Effector memory CD4-positive, alpha-beta T cell (primary cell): ENCODE measurements at places on chromosomes 5 and 9.

DNA sequence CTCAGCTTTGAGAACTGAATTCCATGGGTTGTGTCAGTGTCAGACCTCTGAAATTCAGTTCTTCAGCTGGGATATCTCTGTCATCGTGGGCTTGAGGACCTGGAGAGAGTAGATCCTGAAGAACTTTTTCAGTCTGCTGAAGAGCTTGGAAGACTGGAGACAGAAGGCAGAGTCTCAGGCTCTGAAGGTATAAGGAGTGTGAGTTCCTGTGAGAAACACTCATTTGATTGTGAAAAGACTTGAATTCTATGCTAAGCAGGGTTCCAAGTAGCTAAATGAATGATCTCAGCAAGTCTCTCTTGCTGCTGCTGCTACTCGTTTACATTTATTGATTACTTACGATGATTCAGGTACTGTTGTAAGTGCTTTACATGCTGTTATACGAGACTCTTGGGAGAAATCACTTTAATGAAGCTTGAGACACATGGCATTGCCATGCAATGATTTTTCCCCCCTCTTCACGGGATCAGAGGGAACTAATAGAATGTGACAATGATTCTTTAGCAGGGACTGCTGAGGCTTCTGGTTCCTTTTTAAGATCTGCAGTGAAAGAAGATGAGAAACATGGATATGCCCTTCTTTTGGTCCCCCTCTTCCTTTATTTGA is 63.8 kb downstream of the PTTG1 start:
- H3K27me3 ChIP-seq: no peaks in the 10 kb centered on the region
- H3K4me3 ChIP-seq: no peak overlapping the region
- H3K36me3 ChIP-seq: no peaks in the 10 kb centered on the region
- no peak for DNase-seq
- peaks cover 4% of the 10 kb centered on the region for H3K4me1 ChIP-seq

DNA sequence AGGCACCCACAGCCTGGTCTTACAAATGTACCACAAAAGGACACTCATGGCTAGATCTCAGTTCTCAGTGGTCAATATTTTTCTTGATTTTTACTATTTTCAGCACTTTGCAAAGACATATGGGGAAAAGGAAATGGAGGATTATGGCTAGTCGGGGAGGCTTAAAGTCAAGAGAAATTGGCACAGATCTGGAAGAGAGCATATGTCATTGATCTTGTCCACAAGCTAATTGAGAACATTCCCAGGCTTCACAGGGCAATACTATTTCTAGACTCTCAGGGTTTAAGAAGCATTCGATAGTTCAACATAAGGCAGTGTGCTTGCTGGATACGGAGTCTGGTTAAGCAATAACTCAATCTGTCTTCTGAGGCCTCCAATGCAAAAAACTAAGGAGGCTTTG is 285.8 kb downstream of the ZNF608 start:
- H3K4me1 ChIP-seq: no peaks in the 10 kb centered on the region
- no peaks in the 10 kb centered on the region for H3K27me3 ChIP-seq
- H3K27ac ChIP-seq: no peak overlapping the region
- no peak for DNase-seq
- H3K4me3 ChIP-seq: no peak overlapping the region
- no peaks in the 10 kb centered on the region for H3K36me3 ChIP-seq

GRCh38 chr5:1038417-1039209 is 30.0 kb downstream of the NKD2 start:
- no peak overlapping the region for H3K27ac ChIP-seq
- H3K36me3 ChIP-seq: no peaks in the 10 kb centered on the region
- DNase-seq: no peak
- no peaks in the 10 kb centered on the region for H3K27me3 ChIP-seq
- no peaks in the 10 kb centered on the region for H3K4me1 ChIP-seq

GRCh38 chr9:122785269-122785668 is 3.5 kb upstream of the OR5C1 start:
- no peaks in the 10 kb centered on the region for H3K4me1 ChIP-seq
- DNase-seq: no peak
- H3K27ac ChIP-seq: no peak overlapping the region
- H3K36me3 ChIP-seq: no peaks in the 10 kb centered on the region
- H3K27me3 ChIP-seq: no peaks in the 10 kb centered on the region

DNA sequence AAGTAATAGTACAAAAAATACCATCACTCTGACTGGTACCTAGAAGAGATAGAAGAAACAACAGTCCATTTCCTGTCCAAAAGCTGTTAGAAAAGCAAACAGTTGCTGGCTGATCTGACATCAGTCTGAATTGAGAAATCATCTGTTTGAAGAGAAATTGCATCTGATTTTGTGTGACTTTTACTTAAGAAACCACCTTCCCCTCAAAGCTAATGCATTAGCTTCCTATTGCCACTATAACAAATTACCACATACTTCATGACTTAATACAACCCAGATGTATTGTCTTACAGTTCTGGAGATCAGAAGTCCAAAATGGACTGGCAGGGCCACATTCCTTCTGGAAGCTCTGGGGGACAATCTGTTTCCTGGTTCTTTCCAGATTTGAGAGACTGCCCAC is 385.9 kb upstream of the TLE4 start:
- H3K4me1 ChIP-seq: no peaks in the 10 kb centered on the region
- no peak overlapping the region for H3K27ac ChIP-seq
- no peak for DNase-seq
- H3K36me3 ChIP-seq: no peaks in the 10 kb centered on the region

DNA sequence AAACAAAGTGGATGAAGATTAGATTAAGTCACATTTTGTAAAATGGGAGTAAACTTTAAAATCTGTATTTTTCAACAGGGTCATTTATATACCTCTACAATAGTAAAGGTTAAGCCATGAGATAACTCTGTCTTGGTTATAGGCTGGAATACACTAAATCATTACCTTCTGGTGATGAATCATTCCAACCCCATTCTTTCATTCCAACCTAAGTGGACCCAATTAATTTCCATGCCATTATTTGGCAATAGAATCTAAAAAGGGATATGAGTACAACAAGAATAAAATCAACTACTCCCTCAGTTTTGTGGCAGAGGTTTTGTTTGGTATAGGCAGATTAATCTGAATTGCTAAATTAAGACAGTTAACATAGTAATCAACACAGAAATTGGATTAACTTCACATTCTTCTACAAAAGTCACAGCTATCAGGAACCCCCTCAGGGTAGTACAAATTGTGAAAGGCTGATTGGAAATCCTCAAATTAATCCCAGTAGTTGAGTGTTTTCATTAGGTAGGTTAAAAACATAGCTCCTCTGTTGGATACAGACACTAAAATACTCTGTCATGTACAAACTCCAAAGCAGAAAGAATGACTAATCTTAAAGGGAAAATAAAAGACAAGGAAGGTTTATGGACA is 54.2 kb downstream of the ELAVL2 start:
- no peaks in the 10 kb centered on the region for H3K4me1 ChIP-seq
- H3K4me3 ChIP-seq: no peak overlapping the region
- H3K27ac ChIP-seq: no peak overlapping the region
- H3K36me3 ChIP-seq: no peaks in the 10 kb centered on the region

DNA sequence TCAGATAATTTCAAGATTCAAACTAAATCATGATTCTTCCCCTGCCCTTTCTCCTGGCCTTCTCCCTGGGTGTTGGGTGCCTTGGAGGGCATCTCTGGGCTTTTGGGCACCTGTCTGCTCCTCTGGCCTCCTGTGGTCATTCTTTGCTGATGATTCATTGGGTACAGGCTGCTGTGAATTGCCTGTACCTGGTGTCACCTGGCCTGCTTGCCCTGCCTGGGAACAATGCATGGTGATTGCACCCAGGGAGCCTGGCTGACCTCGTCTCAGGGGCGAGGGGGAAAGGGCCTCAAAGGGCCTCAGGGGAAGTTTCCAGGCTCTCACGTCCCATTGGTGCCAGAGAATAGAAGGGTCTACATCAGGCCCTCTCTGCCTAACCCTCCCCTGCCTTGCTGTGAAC is 20.1 kb upstream of the CKMT2 start:
- H3K27ac ChIP-seq: no peak overlapping the region
- no peaks in the 10 kb centered on the region for H3K27me3 ChIP-seq
- H3K4me3 ChIP-seq: no peak overlapping the region
- no peak for DNase-seq
- H3K36me3 ChIP-seq: peaks cover 54% of the 10 kb centered on the region
- H3K4me1 ChIP-seq: no peaks in the 10 kb centered on the region

DNA sequence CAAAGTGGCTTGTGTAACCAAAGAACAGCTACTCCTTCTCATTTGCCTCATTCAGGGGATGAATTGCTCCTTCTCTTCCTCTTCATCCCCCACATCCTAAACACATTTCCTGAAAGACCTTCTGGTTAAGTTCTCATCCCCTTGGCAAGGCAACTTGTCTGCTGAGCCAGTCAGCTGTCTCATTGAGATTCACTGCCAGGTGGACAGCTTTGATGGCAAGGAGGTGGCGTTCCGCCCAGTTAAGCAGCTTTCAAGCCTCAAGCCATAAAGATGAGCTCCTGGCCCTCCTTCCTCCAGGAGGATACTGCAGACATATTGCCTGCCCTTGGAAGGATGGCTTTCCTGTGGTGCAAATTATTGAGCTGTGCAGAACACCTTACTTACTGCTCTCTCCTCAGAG is 448.6 kb upstream of the MPDZ start:
- H3K4me1 ChIP-seq: no peaks in the 10 kb centered on the region
- H3K27me3 ChIP-seq: no peaks in the 10 kb centered on the region
- H3K36me3 ChIP-seq: no peaks in the 10 kb centered on the region
